ENCODE measurements at places on chromosomes 5 and 9.

DNA sequence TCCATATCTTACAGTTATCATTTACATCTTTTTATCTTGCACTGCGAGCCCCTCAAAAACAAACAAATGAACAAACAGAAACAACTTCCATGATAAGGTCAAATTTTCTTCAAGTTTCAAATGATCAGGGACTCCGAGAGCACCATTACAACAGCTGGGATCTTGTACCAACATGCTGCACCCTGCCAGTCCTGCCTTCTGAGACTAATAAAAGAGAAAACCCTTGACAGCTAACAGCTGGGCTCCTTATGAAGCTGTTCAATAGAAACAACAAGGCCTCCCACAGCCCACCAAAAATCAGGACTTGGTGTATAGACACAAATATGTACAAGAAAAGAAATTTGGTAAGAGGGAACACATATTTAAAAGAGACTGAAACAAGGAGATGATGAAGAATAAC is 985.3 kb upstream of the DMAC1 start:
- no peak for DNase-seq

- DNase-seq: peak; percentile 28
Measured at GRCh38 chr5:128695791-128696530, 157.9 kb upstream of the FBN2 start.

GRCh38 chr5:97107318-97107717 is 35.1 kb downstream of the LIX1 start:
- DNase-seq: no peak

DNA sequence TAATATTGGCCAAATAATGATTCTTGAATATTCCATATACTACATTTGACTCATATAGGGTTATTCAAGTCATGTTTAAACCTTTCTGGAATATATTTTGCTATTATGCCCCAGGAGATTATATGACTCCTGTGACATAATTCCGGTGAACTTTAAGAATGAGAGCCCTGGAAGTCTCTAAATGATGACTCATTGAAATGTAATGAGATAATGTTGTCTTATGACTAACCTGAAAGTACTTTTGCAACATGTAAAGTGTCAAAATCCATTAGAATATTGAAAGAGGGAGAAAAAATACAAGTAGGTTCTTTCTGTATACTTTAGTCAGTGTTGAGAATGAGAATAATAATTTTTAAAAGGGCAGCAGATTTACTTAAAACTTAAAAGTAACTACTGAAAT is 830.4 kb downstream of the MAT2B start:
- DNase-seq: no peak

- no peak for DNase-seq
Measured at GRCh38 chr9:93896093-93896492, 59.1 kb downstream of the BARX1 start.

GRCh38 chr9:95857124-95857523 is 18.4 kb upstream of the ERCC6L2 start:
- peak; percentile 26 for DNase-seq

- DNase-seq: no peak
Measured at GRCh38 chr5:29697785-29698414, 1495.6 kb upstream of the CDH6 start.

DNA sequence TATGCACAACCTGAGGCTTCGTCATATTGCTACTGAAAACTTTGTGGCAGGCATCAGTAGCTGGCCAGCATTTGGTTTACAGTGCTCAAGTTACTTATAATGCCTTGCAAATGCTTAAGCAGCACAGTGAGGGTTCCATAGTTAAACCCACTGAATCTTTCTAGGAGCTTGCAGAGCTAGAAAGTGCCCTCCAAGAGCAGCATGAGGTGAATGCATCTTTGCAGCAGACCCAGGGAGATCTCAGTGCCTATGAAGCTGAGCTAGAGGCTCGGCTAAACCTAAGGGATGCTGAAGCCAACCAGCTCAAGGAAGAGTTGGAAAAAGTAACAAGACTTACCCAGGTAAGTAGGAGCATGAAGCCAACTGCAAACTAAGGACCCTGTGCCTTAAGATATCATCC is 60.9 kb downstream of the CNTRL start:
- DNase-seq: no peak

GRCh38 chr9:4662989-4663792 is 1.1 kb downstream of the PLPP6 start:
- DNase-seq: no peak

- no peak for DNase-seq
Measured at GRCh38 chr9:93003552-93004407, 54.7 kb upstream of the SUSD3 start.

- DNase-seq: no peak
Measured at GRCh38 chr5:98425640-98426039, 347.8 kb upstream of the RGMB start.

GRCh38 chr5:142961440-142962173 is 191.4 kb downstream of the ARHGAP26 start:
- no peak for DNase-seq

DNA sequence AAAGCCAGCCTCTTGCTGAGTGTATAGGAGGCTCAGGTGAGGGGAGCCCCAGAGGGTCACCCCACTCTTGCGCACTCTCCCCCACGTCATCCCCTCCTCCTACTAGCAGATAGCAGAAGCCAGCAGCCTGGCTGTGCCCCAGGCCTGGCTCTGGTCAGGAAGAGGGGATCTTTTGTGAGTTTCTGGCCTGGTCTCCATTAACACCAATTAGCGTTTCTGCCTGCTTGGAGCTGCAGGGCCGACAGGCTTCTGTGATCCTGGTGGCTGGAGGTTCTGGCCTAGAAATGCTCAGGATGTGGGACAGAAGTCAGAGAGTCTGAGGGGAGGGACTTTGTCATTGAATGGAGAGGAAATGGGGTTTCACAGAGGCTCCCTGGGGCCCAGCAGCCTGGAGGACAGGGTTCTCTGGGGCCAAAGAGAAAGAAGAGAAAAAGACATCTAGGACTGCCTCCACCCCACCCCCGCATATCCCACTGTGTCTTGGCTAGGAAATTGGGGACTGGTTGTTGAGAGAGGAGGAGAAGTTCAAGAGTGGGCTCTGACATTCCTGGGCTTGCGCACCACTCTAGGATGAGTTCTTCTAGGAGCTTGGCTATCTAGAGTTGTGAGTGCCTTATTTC is 47.5 kb upstream of the ARAP3 start:
- DNase-seq: no peak

- no peak for DNase-seq
Measured at GRCh38 chr5:179906795-179907555, 722 bp downstream of the TBC1D9B start.

DNA sequence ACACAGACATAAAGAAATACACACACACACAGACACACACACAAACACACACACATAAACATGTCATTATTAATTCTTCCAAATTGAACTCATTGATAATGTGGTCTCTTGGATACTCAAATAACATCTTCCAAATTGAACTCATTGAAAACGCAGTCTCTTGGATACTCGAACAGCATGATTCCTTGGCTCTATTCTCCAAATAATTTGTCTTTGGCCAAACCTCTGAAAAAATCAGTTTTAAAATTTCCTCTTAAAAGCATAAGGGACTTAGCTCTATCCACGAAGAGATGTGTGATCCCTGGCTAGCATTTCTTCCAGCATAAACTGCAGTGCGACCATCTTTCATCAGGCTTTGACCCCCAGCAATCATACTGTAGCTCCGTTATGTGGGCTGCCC is 296.6 kb downstream of the IRX2 start:
- no peak for DNase-seq

Data from AG04449 (cell line).